Amygdala (tissue), 56 donors: ENCODE measurements at places on chromosomes 11 and 22.

- DNase-seq: no peak
Measured at GRCh38 chr22:44930711-44931035, 79.1 kb downstream of the PHF21B start.

GRCh38 chr11:116721988-116722387 lies 50.8 kb downstream of the BUD13 start:
- no peak for DNase-seq

DNA sequence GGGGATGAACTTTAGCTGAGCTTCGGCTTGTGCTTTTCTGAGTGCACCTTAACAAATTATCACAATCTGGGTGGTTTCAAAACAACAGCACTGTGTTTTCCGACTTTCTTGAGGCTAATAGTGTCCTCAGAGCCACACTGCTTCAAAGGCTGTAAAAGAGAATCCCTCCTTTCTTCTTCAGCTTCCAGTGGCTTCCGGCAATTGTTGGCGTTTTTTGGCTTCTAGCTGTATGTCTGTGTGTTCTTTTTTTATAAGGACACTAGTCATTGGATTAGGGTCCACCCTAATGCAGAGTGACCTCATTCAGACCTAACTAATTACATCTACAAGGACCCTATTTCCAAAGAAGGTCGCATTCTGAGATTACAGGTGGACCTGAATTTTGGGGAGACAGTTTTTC lies 30.6 kb downstream of the KIAA1671 start:
- DNase-seq: no peak

GRCh38 chr11:92297567-92298553 lies 73.2 kb downstream of the FAT3 start:
- no peak for DNase-seq

DNA sequence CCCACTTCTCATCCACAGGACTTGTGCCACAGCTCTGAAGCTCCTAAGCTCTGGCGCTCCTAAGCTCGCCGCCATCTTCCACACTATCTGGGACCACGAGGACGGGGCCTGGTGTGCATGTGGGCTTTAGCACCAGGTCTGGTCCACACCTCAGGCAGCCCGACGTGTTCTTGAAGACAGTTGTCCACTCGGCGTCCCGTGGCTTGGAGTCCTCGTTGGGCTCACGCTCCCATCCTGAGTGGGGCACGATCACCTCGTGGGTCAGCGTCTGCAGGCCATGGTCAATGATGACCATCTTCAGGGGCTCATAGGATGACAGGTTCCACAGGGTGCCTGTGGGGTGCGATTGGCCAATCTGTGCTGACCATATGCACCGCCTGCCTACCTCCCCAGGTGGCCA lies 37.1 kb upstream of the TXNRD2 start:
- DNase-seq: no peak

GRCh38 chr11:74521666-74522252 lies 28.2 kb upstream of the LIPT2 start:
- DNase-seq: no peak

GRCh38 chr22:42439821-42440674 lies 7.8 kb upstream of the NFAM1 start:
- DNase-seq: no peak

DNA sequence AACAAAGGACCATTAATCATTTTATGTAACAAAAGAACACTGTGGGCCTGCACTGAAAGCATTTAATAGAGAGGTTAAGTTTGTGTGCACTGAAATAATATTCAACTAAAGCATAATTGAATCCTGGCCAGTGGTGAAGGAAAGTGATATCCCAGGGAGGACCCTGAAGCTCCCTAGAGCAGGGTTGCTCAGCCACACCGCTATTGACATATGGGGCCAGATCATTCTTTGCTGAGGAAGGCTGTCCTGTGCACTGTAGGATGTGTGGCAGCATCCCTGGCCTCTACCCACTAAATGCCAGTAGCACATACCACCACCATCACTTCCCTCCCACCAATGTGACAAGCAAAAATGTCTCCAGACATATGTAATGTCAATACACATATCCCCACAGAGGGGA lies 166.1 kb upstream of the MTNR1B start:
- no peak for DNase-seq

- DNase-seq: no peak
Measured at GRCh38 chr22:45242778-45243191, 2.1 kb upstream of the KIAA0930 start.

DNA sequence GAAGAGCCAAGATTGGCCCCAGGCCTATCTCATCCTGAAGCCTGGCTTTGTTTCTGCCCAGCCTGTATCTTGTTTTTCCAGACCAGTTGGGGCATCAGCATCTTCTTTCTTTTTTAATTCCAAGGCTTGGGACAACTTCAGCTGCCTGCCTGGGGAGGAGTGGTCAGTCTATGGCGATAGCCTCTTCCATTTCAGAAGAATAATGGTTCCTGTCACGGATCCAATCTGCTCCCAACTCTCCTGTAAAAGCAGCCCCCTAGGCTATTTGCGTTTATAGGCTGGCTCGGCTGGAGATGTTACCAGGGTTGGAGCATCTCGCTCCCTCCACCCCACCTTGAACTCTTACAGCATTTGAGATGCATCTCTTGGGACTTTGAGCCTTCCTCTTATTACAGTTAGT lies 145.2 kb upstream of the CADM1 start:
- DNase-seq: no peak

DNA sequence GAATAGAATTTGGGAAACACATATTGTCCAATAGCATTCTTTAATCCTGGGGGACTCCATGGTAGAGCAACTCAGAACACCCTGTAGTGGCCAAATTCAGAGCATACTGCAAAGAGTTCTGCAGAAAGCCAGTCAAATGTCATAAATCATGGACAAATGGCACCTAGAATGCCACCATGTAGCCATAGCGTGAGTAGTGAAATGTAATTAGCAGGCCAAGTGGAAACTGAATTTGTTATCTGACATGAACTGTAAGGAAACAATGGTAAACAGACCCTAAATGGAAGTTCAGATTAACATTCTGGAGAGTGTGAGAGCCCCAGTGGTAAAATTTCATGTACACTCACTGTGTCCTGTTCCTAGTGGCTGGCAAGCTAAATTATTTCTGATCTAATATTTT lies 7.0 kb upstream of the PRSS23 start:
- DNase-seq: no peak

DNA sequence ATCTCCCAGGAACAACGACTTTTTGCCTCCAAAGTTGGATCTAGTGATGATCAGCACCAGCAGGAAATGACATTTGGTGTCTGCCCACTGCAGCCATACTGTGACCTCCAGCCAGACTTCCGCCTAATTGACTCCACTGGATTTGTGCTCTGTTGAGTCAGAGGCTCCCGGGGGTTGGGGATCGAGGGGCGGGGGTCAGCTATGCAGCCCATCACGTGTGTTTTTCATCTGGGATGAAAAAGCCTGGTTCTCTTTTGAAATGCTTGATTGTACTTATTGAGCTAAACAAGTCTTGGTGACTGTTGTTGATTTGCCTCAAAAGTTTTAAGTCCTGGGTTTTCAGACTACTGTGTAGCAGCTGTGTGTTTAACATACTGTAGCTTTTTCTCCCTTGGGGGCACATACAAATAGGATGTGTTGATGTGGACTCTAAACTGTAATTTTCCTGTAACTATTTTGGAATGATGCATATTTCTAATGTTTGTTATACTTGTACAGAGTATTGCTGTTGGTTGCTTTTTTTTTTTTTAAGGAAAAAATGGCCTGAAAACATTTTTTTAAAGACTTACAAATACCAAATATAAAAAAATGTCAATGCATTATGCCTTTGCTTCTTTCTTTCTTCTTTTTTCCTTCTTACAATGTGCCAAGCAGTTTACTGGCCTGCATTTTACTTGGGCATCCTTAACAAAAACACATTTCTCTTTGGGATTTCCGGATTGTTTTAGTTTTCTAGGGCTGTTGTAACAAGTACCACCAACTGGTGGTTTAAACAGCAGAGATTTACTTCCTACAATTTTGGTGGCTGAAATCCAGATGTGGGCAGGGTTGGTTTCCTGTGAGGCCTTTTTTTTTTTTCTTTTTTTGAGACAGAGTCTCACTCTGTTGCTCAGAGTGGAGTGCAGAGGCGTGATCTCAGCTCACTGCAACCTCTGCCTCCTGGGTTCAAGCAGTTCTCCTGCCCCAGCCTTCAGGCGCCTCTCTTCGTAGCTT lies 46.1 kb upstream of the OR4B1 start:
- no peak for DNase-seq

DNA sequence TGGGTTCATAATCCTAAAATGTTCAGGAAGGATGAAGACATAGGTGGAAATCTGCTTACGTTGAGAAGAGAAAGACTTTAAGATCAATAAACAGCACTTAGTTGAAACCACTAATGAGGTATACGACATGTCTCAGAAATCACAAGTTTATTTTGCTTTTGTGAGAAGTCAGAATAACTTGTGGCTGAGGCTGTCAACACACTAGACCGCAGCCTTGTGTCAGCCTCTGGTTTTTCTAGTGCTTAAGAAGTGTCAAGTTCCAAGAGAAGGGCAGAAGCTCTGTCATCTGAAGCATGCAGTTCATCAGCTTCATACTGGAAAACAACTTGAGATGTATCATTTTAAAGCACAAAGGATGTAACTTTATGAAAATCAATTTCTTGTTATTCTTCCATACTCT lies 420.9 kb downstream of the METTL15 start:
- DNase-seq: no peak

DNA sequence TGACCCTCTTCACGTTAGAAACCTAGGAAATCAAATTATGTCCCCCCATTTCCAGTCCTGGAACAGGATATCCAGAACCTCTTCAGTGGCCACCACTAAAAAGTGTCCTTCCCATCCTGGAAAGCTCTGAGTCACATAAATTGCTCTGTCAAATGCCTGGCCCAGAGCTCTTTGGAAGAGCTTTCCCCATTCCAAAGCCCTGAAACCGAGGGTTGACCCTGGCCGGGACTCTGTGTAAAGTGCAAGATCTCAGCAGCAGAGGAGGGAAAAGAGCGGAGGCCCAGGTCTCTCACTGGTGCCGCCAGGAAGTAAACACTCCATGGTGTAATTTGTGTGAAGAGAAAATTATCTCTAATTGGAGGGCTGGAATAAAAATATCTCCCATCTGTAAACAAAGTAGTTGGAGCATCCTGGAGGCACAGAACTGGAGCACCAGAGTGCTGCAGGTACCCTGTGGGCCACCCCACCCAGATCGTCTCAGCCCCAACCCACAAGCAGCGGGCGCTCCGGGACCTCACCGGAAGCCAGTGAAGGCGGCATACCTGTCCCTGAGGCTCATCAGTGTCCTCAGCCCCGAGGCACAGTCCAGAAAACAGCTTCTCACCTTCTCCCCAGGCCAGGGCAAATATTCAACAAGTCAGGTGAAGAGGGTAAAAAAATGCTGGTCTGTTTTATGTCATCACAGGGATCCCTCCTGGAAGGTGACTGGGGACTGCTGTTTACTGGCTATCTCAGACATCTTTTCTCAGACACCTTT lies 4.7 kb upstream of the JAM3 start:
- DNase-seq: no peak

GRCh38 chr11:58622344-58622743 lies at the start of gene CNTF:
Gene CNTF (plus strand): TSS chr11:58622665. CDS start chr11:58622753, 88 bp downstream.
- DNase-seq: no peak

DNA sequence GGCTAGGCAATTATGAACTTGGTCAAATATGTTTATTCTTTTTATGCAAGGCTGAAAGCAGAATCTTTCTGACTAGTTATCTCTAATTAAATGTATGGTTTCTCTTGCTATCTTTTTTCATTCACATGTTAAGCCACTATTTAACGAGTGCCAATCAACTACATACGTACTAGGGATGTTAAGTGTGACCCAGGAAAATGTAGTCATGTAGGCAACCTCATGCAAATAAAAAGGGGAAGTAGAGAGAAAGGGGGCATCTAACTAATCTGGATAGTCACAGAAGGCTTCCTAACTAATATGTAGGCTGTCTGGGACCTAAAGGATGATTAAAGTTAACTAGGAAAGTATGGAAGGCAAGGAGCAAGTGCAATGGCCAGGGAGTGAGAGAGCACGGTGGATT lies 23.5 kb downstream of the TBRG1 start:
- DNase-seq: no peak

GRCh38 chr11:32168924-32169323 lies 78.0 kb downstream of the RCN1 start:
- no peak for DNase-seq

- DNase-seq: no peak
Measured at GRCh38 chr11:40149721-40150120, 1309.7 kb downstream of the LRRC4C start.

DNA sequence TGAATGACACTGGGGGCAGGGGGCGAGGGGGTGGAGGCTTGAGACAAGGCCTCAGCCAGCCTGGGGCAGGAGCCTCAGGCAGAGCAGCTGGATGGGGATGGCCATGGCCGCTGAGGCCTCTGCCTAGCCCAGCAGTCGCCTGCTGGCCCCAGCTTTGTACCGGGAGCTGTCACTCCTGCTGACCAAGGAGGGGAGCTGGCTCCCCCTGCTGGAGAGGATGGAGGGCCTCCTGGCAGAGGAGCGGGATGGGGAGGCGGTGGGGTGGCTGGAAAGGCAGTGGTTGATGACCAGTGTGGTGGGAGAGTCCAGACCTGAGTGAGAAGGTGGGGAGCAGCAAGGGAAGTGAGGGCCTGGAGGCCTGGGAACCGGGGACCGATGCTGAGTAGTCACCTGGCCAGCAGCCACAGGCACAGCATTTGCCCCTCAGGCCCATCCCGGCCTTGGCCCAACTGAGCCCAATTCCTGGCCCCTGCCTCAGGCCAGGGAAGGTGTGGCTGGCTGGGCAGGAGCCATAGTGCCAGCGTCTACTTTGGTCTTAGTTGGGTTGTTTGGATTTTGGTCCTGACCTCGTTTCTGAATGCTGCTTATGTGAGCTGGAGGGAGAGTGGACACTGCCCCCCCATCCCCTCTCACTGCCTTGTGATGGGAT lies 6.0 kb upstream of the SUSD2 start:
- no peak for DNase-seq

- DNase-seq: peak; percentile 20
Measured at GRCh38 chr11:57432714-57433163, 5.8 kb upstream of the SLC43A3 start.

DNA sequence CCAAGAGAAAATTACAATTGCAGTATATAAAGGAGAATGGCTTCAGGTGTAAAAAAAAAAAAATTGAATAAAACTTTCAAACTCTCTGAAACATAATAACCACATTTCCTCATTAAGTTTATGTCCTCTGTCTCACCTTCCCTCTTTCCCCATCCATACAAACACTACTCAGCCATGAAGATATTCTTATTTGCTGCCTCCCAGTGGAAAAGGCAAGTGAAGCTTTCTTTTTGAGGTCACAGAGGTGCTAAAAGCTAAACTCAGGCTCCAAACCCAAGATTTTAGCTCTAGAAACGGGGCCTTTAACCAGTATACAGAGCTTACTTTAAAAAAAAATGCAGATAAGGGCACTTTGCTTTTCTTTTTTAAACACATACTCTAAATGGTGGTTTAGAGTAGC lies 1568.5 kb downstream of the FAM181B start:
- no peak for DNase-seq
